ENCODE measurements at places on chromosomes 5 and 9. TPM values are rescaled to one million over a fixed set of nuclear protein-coding genes. Genes with fewer than 3 reads are reported as not detected.

- no peak for DNase-seq
These were observed 514.1 kb upstream of the MEF2C start for GRCh38 chr5:89397096-89397495.

- DNase-seq, result no peak
These were observed 414.0 kb downstream of the ELAVL2 start for GRCh38 chr9:23412046-23412445.

The IL4 gene
- total RNA-seq, result not detected

GRCh38 chr9:38355115-38355514 is 37.4 kb upstream of the ALDH1B1 start:
- no peak for DNase-seq

The PCDHA10 gene
- 0.02 TPM for total RNA-seq

DNA sequence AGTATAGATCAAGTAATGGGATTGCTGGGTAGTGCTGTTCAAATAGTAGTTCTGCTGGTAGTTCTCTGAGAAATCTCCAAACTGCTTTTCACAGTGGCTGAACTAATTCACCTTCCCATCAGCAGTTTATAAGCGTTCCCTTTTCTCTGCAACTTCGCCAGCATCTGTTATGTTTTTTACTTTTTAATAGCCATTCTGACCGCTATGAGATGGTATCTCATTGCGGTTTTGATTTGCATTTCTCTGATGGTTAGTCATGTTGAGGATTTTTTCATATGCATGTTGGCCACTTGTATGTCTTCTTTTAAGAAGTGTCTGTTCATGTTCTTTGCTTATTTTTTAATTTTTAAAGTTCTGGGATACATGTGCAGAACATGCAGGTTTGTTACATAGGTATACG is 279.2 kb upstream of the NREP start:
- DNase-seq, result peak; percentile 10

- DNase-seq, result peak; percentile 27
These were observed 90.9 kb upstream of the BOD1 start for GRCh38 chr5:173707392-173707791.
